WTC11 (cell line): ENCODE measurements at places on chromosomes 2 and 18. TPM values are rescaled to one million over a fixed set of nuclear protein-coding genes. Genes with fewer than 3 reads are reported as not detected.
A peak's percentile ranks its signal among the peaks of the same experiment; 100 is the strongest.

DNA sequence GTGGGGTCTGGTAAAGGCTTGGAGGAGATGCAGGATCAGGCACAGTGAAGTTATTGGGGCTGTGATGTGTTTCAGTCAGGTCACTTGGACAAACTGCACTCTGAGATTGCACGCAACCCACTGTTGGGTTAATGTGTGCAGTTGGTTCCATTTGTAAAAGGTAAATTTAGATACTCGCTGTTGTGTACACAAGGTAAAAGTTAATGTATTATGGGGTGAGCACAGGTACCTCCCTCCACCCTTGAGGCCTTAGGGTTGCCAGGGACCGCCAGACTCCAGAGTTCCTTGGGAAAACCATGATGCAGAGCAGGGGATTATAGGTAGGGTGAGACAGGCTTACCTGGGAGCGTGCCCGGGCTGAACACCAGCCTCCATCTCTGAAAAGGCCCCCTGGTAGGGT, 20.1 kb downstream of the IMPA2 start:
- peaks cover 39% of the 10 kb centered on the region for H3K36me3 ChIP-seq
- no peak for DNase-seq
- H3K4me1 ChIP-seq, result peaks cover 12% of the 10 kb centered on the region

DNA sequence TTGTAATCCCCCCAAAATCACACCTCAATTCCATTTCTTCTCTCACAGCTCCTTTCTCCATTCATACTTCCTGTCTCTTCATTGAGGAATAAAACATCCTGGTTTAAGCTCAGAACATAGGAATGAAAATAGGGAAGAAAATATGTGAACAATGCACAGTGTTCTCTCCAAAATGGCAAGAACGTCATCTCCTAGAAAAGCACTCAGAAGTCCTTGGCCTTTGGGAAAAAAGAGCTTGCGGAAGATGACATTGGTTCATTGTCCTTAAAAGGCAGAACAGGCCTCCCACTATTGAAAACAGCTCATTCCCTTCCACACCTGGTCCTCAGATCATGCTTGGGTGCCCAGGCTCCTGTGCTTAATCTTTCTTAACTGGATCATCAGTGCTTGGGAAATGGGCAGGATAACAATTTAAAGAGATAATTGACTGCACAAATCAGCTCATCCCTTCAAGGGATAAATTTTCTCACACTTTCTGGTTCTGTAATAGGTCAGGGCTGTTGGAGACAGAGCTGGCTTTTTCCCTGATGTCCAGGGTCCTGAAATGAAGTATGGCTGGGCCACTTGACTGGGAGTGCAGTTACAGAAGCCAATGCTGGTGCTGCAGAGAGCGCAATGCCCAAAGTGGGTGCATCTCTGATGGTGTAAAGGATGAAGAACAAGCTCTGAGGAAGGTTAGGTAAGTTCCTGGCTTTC, 69.2 kb downstream of the MARCHF4 start:
- no peak overlapping the region for H3K4me3 ChIP-seq
- no peak overlapping the region for H3K27ac ChIP-seq
- no peak for DNase-seq
- H3K27me3 ChIP-seq, result peaks cover 19% of the 10 kb centered on the region

DNA sequence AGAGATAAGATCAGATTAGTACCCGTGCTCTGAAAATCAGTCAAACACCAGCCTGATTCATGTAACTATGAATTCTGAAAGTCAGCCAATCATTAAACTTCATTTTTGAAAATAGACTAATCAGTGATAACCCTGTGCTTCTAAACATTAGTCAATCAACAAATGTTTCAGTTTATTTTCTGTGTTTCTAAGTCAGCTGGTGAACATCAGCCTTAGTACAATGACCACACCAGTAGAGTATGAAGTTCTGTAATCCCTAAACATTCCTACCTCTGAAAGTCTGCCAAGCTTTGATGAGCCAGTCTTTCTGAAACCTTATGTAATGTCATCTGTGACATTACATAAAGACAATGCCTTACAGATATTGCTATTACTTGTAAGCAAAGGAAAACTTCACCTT, 807.4 kb upstream of the CRIM1 start:
- no peak for DNase-seq
- no peaks in the 10 kb centered on the region for H3K36me3 ChIP-seq
- peaks cover 11% of the 10 kb centered on the region for H3K4me1 ChIP-seq
- H3K27ac ChIP-seq, result no peak overlapping the region

GRCh38 chr2:180257247-180257646, 250.2 kb upstream of the CWC22 start:
- H3K4me1 ChIP-seq, result peaks cover 19% of the 10 kb centered on the region
- H3K27me3 ChIP-seq, result no peaks in the 10 kb centered on the region
- no peak for DNase-seq
- H3K4me3 ChIP-seq, result no peak overlapping the region
- H3K36me3 ChIP-seq, result no peaks in the 10 kb centered on the region
- H3K27ac ChIP-seq, result no peak overlapping the region

The ADAM23 gene
- 24.3 to 26.0 TPM (median 24.6 TPM) in 3 replicates for total RNA-seq

The WNT10A gene
- not detected in 3 replicates for total RNA-seq

GRCh38 chr18:67318651-67319050, 197.9 kb downstream of the DSEL start:
- no peaks in the 10 kb centered on the region for H3K36me3 ChIP-seq
- DNase-seq, result no peak
- no peak overlapping the region for H3K4me3 ChIP-seq
- no peaks in the 10 kb centered on the region for H3K27me3 ChIP-seq

- H3K36me3 ChIP-seq, result no peaks in the 10 kb centered on the region
- peaks cover 20% of the 10 kb centered on the region for H3K4me1 ChIP-seq
- H3K4me3 ChIP-seq, result no peak overlapping the region
- DNase-seq, result no peak
- no peak overlapping the region for H3K27ac ChIP-seq
- H3K27me3 ChIP-seq, result no peaks in the 10 kb centered on the region
These were observed 90.9 kb downstream of the ACAA2 start for GRCh38 chr18:49722477-49722876.

DNA sequence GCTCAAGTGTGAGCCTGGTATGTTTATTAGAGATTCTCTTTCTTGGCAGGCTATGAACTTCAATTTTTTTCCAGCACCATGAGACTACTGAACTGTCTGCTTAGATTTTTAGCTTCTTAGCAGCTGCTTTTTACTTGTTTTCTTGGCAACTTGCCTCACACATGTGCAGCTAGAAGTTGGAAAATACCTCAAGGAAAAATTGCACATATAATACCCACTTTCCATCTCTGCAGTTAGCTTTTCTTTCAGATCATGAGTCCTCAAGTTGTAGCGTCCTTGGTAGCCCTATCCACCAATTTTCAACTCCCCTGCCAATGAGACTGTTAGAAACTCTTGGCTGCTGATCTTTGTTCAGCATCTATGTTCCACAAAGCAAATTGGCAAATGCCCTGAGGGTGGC, 302.1 kb downstream of the HRH4 start:
- peaks cover 6% of the 10 kb centered on the region; the same call in 1 of the 2 replicates for H3K36me3 ChIP-seq
- no peaks in the 10 kb centered on the region for H3K4me1 ChIP-seq
- no peak for DNase-seq
- H3K4me3 ChIP-seq, result no peak overlapping the region

- DNase-seq, result peak; percentile 35
- no peak overlapping the region for H3K4me3 ChIP-seq
- H3K4me1 ChIP-seq, result peaks cover 15% of the 10 kb centered on the region
- peaks cover 19% of the 10 kb centered on the region for H3K36me3 ChIP-seq
- H3K27ac ChIP-seq, result no peak overlapping the region
These were observed 3.9 kb upstream of the MATN3 start for GRCh38 chr2:20016346-20016745.

The OBSL1 gene
- 159 to 221 TPM (median 213 TPM) in 3 replicates for total RNA-seq

DNA sequence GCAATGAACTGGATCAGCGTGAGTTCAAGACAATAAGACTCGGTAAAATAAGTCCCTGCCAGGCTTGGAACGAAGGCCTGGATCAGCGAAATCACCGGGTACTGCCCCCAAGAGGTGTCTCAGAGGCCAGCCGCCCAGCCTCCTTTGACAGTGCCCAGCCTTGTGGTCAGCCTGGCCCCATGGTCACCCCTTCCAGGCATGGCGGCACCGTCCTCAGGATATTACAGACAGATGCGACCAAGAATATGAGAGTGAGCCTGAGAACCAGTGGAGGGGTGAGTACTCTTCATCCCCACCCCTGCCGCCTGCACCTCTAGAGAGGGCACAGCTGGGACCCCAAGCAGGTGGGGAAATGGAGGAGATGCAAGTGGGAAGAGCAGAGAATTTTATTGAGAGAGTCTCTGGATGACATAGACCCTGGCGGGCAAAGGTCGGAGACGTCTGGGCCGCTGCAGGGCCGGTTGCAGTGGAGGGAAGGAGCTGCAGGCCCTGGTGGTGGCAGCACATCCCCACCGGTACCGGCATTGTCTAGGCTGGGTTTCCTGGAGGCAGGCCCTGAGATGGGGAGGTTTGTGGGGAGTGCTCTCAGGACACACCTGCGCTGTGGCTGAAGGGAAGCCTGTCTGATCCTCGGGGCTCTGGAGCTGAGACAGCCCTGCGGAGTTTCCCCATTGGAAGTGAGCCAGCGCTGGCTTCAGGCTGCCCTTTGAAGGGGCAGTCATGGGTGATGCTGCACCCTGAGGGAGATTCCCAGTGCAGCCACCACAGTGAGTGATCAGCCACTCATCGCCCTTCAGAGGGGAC, 190.0 kb downstream of the SEPTIN10 start:
- no peak overlapping the region for H3K27ac ChIP-seq
- H3K4me1 ChIP-seq, result no peaks in the 10 kb centered on the region
- H3K4me3 ChIP-seq, result no peak overlapping the region
- peak; percentile 34 for DNase-seq
- no peaks in the 10 kb centered on the region for H3K36me3 ChIP-seq
- no peaks in the 10 kb centered on the region for H3K27me3 ChIP-seq

DNA sequence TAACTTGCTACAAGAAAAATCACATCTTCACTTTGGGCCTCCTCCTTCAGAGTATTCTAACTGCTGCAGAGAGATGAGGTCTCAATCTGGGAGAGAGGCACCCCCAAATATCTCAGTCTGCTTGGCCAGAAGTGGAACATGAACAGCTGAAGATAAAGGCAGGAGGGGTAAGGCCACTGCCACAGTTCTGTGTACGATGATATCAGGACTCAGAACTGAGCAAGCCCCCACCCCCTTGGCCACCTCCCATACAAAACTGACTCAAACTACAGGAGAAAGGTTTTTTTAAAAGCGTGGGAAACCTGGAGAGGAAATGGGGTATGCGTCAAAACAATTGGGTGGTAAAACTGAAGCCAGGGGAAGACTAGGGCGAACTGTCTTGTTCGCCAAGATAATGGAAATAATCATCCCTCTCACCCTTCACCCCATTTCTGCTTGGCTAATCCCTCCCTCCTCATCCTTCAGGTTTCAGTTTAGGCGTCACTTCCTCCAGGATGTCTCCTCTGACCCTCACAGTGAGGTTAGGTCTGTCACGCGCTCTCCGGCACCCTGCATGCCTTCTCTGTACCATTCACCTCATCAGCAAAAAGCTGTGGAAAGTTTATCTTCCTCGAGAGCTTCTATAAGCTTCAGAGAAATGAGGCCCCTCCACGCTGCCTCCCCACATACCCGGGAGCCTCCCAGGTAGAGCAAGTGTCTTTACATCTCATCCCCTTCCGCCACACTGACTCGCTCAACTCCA, 64.4 kb downstream of the SFXN5 start:
- H3K27ac ChIP-seq, result peak overlapping the region; percentile 2
- H3K27me3 ChIP-seq, result no peaks in the 10 kb centered on the region
- no peak for DNase-seq

DNA sequence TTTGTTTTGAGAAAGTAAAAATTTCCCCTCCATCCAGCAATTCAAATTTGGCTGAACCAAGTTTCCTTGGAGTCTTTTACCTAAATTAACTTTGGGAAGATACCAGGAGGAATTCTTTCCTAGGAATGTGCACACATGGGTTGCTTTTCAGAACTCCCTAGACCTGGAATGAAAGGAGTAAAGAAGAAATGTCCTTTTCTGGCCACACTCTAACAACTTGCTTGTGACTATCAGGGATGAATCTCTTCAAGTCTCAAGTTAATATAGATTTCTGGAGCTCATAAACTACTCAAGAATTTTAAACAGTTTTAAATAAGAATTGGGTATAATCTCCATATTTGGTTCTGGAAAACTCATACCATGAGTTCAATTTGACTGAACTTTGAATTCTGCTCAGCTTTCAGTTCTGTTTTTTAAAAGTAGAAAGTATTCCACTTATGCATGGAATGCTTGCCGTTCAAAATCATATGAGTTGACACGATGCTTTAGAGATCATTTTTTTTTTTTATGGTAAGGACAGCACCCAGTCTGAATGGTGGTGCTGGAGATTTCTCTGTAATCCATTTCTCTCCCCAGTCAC, 7.7 kb downstream of the RASGRP3 start:
- H3K27me3 ChIP-seq, result no peaks in the 10 kb centered on the region
- no peak overlapping the region for H3K4me3 ChIP-seq
- H3K27ac ChIP-seq, result no peak overlapping the region
- peaks cover 9% of the 10 kb centered on the region; the same call in 1 of the 2 replicates for H3K36me3 ChIP-seq
- peaks cover 4% of the 10 kb centered on the region; the same call in 1 of the 2 replicates for H3K4me1 ChIP-seq
- no peak for DNase-seq

DNA sequence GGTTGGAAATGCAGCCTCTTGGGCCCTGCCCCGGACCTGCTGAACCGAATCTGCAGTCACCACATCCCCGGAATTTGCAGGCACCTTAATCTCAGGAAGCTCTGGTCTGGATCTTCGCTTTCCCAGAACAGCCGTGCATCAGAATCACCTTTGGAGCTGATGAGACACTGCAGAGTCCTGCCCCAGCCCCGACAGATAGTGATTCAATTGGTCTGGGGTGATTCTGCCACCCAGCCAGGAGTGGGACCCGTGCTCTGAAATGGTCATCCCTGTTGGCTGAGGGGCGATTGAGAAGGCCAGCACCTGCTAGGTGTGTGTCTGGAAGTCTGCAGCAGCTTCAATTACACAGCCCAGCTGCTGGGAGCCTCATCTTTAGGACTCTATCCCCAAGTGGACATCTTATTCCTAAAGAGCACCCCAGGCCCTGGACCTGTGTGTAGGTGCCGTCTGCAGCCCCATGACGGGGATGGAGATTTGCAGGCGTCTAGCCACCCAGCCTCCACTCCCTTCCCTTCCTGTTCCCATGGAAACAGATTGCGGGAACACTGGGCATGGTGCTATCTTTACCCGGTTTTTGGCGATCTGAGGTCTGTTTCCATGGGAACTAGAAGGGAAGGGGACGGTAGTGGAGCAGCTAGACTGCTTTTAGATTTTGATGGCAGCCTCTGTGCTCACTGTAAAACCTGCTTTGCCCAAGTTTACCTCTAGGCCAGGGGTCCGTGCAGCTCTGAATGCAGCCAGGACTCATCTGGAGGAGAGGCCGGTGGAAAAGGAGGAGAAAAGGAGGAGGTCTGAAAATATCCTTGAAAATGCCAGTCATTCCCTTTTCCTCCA, 156.1 kb downstream of the LDLRAD4 start:
- no peak overlapping the region for H3K27ac ChIP-seq
- DNase-seq, result no peak
- H3K4me1 ChIP-seq, result peaks cover 7% of the 10 kb centered on the region
